LHCN-M2 (cell line): ENCODE measurements at places on chromosomes 13 and 19.

DNA sequence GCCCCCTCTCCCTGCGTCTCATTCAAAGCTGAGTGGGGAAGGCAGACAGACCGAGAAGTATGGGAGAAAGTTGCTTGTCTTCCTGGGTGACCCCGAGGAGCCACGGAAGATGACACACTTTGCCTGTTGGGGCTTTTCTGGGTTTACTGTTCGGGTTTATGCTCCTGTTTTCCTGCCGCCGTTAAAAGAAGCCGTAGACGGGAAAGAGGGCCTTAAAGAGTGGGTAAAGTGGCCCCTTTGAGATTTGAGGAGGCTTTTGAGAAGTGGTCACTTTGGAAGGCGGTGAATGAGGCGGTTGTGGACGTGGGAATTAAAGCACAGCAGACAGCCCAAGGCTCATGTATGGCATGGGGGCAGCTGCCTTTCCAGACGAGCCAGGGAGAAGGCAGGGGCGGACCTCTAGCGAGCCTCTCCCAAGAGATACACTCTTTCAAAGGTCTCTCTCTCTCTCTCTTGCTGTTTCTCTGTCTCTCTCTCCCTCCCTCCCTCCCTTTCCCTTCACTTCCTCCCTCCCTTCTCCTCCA, 493 bp upstream of the LHFPL6 start:
- DNase-seq = peak; percentile 48

DNA sequence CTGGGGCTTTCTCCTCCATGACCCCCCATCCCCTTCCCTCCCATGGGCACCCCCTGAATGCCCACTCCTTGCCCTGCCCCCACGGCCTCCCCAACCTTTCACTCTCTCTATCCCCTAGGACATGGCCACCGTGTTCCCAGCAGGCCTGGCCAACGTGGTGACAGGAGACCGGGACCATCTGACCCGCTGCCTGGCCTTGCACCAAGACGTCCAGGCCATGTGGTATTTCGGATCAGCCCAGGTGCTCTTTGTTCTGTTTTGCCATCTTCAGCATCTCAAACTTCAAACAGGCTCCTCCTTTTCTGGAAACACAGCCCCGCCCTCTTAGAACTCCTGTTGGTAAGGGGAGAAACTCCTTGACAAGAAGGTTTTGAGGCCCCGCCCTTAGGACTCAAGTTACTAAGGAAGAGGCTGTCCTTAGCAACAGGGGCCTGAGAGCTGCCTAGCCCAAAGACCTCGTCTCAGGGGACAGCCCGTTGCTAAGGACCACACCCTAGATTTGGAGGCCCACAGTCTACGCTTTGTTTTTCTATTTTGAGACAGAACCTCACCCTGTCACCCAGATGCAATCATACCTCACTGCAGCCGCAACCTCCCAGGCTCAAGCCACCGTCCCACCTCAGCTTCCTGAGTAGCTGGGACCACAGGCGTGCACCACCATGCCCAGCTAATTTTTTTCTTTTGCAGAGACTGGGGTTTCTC, 5.1 kb upstream of the FLT3LG start:
- DNase-seq = peak; percentile 52

GRCh38 chr13:106917024-106917571, 349.2 kb upstream of the ARGLU1 start:
- no peak for DNase-seq

DNA sequence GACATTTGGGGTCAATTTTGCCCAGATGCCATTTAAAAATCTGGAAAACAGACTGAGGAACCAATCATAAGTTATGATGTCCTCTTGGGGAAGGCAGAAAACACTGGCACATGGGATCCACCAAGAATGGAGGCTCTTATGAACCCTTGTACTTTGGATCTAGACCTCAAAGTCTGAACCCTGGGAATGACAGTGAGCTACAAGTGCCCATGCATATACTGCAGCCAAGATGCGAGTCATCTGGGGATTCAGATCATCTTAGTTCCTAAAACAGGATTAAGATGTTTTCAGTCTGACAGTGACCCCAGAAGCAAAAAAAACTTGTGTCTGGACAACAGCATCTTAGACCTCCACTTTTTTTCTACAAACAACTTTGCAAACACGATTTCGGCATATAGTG, 100.2 kb upstream of the SIAH3 start:
- peak; percentile 8 for DNase-seq

DNA sequence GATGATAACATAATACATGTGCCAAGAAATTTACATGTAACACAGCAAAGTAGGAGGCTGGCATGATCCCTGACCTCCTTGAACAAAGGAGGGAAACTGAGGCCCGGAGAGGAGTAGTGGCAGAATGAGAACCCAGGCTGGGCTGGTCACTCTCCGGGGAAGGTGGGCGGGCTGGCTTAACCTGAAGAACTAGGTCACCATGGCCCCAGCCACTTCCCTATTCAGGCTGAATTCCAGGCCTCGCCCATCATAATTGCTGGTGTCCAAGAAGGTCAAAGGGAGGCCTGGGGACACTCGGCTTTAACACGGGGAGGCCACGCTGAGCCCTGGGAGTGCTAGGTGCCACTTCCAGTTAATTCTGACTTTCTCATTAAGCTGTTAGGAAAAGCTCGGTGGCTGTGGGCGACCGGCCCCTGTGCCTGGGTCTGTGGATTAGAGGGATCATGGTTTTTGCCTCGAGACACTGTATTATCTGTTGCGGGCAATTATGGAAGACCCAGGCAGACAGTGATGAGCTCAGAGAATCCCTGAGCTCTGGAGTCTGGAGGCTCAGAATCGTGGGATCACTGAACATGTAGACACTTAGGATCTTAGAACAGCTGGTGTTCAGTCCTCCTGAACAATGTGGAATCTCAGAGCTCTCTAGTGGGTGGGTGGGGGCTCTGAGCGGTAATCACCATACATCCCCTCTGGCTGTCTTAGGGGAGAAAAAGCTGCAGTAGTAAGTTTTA, 5.0 kb upstream of the TINCR start:
- no peak for DNase-seq
